Stimulated activated CD4-positive, alpha-beta T cell treated with anti-CD3 and anti-CD28 coated beads, Interleukin-2, amount 100 ng/mL, for 24 hours (primary cell): ENCODE measurements at places on chromosomes 1 and 21.

- no peak for DNase-seq
Measured at GRCh38 chr1:207950750-207951149, 39.8 kb upstream of the CD34 start.

DNA sequence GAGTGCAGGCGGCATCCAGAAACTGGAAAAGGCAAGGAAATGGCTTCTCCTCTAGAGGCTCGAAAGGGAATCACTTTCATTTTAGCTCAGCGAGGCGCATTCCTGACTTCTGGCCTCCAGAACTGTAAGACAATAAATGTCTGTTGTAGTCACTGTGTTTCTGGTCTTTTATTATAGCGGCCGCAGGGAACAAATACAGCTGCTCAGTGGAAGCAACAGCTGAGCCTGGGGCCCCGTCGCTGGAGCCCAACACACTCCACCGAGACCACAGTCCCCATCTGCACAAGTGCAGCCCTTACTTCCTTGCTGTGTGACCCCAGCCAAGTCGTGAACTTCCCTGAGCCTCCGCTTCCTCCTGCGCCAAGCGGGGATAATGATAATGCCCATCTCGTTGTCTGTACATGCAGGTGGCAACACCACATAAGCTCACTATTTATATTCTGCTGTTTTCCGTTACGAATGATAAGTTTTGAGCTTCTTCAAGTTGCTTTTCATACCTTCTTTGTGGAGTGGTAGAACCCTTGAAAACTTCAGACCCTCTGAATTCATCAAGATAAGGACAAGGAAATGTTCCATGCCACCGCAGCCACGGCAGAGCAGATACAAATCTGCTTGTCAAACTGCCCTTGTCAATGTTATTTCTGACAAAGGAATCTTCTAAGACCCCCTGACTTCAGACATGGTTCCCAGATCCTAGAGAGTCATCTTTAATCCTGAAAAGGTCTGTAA lies 3.2 kb upstream of the LAPTM5 start:
- DNase-seq, result no peak

DNA sequence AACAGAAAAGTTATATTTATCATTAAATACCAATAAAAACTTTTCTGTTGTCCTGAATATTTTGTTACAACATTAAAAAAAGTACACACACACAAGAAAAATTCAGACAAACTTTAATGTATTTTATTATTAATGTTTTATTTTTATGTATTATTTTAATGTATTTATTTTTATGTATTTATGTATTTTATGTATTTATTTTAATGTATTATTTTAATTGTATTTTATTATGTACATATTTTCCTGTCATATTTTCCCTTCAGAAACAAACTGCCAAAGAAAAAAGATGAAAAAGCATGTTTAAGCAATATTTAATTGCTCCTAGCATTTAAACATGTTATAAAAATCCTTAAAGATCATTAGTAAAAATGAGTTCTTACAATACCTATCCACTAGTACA lies 222.1 kb downstream of the RERE start:
- no peak for DNase-seq

DNA sequence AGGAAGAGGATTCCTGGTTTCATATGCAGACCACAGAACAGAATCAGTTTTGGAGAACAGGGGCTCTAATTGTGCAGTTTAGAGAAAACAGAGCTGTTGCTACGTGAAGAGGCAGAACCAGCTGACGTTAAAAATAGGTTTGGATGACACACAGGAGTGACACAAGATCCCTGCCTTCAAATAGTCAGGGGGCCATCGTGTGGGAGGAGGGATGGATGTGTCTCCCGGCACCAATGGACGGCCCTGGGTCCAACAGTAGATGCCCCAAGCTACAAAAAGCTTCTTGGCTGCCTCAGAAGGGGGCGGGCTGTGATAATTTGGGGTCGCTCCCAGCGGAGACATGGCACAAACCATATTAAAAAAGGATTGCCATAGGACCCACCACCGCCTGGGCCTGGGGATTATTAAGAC lies 87.8 kb downstream of the MRPL37 start:
- DNase-seq, result no peak

DNA sequence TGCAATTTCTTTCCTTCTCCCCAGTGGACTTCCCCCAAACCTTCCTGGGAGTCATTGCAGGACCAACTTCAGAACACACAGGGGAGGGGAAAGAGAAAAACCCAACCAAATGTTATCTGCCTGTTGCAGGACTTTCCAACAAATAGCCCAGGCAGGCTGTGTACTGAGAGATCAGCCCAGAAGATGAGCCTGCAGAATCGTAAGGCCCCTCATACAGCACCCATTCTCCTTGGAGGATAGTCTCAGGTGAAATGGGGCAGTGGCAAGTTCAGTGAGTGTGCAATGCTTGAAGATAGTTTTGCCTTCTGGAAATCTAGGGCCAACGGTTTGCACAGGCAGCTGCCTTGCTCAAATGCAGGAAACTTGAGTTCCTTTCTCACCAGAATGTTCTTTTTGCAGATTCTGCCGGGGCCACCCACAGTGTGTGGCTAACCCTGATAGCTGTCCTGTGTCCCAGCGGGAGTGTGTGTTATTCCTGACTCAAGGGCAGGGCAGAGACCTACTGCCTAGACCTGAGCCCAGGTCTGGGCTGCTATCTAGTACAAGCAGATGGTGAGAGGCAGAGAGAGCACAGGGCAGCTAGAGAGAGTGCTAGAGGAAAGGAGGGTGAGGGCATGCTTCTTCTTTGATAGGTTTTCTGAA lies 48.8 kb downstream of the GADD45A start:
- DNase-seq, result no peak

DNA sequence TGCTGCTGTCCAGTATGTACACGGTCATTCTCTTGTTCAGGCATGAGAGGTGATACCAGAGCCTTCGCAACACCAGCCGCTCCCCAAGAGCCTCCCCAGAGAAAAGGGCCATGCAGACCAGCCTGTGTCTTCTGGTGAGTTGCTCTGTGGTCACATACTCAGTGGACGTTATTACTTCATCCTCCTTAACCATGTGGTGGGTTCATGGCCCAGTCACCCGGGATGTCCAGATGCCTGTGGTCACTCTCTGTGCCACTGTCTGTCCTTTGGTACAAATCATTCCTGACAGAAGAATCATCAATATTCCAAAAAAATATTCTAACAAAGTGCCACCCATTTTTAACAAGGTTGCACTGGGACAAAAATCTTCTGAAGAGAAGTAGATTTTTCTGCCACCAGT lies 8.8 kb upstream of the ZNF124 start:
- DNase-seq, result no peak

DNA sequence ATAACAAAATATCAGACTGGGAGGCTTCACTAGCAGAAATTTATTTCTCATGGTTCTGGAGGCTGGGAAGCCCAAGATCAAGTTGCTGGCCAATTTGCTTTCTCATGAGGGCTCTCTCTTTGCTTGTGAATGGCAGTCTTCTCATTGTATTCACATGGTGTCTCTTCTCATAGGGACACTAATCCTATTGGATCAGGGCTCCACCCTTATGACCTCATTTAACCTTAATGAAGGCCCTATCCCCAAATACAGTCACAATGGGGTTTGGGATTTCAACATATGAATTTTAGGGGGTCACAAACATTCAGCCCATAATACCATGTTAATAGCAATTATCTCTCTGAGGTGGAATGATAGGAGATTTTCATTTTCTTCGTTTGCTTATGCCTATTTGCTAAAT lies 25.3 kb downstream of the TCEA3 start:
- DNase-seq, result no peak

DNA sequence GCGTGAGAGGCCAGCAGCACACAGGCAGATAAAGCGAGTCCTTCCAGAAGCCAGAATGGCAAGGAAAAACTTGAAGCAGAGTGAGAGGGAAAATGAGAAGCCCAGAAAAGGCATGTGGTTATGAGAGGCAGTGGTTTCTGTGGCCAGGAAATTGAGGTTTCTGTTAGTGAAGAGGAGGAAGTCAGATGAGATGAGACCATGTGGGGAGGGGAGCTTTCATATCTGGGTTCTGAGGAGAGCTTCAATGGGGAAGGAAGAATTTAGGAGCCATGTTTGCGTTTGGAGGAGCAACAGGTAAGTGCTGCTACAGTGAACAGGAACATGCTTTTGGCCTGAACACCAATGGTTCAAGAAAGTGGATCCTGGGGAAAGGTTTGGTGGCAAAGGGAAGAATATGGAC lies 6.1 kb upstream of the CD1A start:
- DNase-seq, result no peak

GRCh38 chr1:107422901-107423300 lies 282.1 kb downstream of the NTNG1 start:
- no peak for DNase-seq

DNA sequence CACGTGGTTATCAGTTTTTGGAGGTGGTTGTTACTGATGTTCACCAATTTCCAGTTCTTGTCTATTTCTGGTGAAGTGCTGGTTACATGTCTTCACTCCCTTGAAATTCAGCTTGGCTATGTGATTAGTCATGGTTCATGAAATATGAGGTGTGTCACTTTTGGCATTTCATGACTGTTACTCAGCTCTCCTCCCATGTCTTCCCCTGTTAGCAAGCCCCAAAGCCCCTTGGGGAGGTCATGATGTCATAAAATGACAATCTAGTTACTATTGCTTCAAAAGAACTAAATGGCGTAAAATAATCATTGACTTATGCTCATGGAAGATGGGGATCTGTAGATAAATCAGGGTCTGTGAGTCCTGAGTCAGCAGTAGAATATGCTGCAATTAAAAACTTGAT lies 425.1 kb downstream of the SETD4 start:
- DNase-seq, result no peak

GRCh38 chr1:212987702-212988322 lies 27.9 kb downstream of the ANGEL2 start:
- no peak for DNase-seq

DNA sequence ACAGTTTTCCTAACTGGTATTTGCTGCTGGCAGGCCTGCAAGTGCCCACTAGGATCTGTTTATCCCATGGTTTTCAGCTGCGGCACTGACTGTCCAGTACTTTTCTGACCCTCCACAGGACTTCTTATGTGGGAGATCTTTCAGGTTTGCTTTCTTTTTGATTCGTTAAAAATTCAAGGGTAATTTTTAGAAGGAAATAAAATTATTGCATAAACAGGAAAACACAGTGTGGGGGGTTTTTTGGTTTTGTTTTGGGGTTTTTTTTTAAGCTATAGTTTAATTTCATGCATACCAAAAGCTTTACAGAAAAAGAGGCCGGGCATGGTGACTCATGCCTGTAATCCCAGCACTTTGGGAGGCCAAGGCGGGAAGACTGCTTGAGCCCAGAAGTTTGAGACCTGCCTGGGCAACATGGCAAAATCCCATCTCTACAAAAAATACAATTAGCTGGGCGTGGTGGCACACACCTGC lies 3.6 kb downstream of the NIBAN1 start:
- no peak for DNase-seq

DNA sequence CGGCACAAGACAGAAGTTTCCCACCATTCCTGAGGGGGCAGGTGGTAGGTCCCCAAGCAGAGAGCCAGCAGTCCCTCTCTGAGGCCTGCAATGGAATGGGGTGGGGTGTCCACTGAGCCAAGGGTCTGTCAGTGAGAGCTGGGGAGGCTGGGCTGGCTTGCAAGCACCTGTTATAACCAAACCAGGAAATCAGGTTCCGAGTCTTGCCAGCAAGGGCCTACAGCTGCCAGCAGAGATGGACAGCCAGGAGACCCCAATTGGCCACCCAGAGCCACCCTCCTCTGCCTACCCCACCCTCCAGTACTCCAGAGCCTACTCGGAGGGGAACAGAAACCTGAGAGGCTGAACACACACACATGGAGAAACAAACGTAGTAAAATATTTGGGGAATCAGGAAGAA lies 32.2 kb downstream of the PSEN2 start:
- DNase-seq, result no peak

GRCh38 chr1:20871419-20871818 lies 84.3 kb upstream of the HP1BP3 start:
- no peak for DNase-seq

GRCh38 chr1:23618586-23619083 lies 59.3 kb upstream of the ID3 start:
- no peak for DNase-seq

- no peak for DNase-seq
Measured at GRCh38 chr1:203516184-203516583, 22.2 kb downstream of the OPTC start.

DNA sequence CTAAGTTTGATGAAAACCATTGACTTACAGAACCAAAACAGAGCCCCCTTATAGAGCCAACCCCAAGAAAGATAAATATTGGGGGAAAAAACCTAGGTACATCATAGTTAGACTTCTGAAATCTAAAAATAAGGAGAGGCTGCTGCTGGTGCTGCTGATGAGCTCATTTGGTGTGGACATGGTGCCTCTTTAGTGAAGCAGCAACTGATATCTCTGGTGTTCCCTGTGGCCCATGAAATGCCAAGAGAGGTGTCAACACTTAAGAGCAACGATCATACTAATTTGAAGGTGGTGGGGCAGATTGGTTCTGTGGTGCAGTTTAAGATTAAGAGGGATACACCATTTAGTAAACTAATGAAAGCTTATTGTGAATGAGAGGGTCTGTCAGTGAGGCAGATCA lies 35.9 kb downstream of the ST3GAL3 start:
- no peak for DNase-seq

- DNase-seq, result no peak
Measured at GRCh38 chr1:219149009-219149577, 24.6 kb upstream of the LYPLAL1 start.

GRCh38 chr1:59678040-59678439 lies 136.7 kb upstream of the HOOK1 start:
- DNase-seq, result no peak

- DNase-seq, result no peak
Measured at GRCh38 chr1:224505454-224506093, 71.0 kb upstream of the WDR26 start.

DNA sequence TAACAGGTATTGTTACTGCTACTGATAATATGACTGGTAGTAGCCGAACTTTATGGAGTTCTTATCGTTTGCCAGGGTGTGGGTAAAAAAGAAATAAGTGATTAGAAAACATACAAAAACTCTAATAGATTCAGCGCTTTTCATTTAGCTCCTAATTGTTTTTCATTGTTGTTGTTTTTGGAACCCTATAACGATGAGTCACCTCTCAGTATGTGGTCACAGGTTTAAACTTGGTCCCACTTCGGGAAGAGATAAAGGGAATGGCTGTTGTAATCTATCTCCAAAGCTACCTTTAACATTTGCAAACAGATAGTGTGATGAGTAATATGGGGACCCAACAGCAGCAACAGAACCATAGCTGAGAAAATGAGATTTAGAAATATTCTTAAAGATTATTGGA lies 62.7 kb upstream of the BCL10 start:
- DNase-seq, result no peak

- no peak for DNase-seq
Measured at GRCh38 chr1:15141935-15142539, 11.5 kb upstream of the TMEM51 start.

DNA sequence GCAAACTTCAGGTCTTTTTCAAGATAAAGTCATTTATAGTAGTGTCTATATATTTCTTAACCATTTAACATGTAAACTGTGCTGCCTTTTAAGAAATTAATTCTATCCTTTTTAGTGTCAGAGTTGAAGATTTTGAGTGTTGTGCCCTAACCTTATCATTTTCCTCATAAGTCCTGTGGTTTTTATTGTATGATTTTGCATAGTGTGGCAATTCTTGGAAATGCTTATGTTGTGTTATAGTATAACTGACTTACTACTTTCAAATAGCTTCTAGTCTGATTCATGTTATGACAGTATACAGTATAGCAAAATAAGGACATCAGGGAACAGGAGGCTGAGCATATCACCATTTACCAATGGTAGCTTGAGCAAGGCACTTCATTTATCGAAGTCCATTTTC lies 99.1 kb downstream of the PTBP2 start:
- DNase-seq, result no peak
